Anterior cingulate cortex (tissue), 58 donors: ENCODE measurements at places on chromosomes 5 and 9.

GRCh38 chr5:80662108-80662507, 7.3 kb upstream of the DHFR start:
- no peak for DNase-seq

DNA sequence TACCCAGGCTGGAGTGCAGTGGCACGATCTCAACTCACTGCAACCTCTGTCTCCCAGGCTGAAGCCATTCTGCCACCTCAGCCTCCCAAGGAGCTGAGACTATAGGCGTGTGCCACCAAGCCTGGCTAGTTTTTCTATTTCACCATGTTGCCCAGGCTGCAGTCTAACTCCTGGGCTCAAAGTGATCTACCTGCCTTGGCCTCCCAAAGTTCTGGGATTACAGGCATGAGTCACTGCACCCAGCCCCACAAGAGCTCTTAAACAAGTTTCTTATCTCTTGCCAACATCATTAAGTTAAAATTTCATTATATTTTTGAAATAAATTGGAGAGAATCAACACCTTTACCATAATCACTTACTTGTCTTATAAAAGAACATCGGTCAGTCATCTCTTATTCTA, 280.3 kb downstream of the ARHGEF28 start:
- no peak for DNase-seq

- no peak for DNase-seq
These were observed 29.1 kb downstream of the JADE2 start for GRCh38 chr5:134554319-134555222.

DNA sequence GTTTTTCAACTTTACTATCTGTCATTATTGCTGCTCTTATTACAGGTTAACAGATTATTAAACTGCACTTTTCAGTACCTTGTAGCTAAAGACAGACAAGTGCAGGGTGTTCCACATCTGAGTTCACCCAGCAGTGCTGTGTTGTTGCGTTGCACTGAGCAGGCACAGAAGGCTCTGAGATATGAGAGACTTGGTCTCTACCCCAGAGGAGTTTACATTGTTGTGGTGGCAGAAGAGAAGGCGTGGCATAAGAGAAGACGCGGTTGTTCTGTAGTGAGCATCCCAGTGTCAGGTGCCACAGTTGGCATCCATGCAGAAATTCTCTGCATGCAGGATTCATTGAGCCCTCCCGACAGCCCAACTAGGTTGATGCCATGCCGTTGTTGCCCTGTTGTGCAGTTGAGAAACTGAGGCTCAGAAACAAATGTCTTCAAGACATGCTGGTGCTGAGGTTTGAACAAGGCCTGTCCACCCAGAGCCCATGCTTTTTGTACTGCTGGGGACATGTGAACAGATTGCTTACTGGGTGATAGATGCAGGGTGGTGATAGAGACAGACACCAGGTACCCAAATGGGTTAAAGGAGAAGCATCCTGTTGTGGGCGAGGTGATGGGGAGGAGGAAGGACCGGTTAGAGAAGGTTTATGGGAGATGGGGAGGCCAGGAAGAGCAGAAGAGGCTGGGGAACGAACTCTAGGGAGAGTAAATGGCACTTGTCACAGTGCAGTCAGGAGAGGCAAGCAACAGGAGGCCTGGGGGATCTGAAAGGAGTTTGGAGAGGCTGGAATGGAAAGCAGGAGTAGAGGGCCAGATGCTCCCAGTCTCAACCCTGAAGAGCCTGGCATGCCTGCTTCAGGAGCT, 8.2 kb downstream of the ABL1 start:
- DNase-seq, result no peak

GRCh38 chr5:58019614-58020013, 440.3 kb downstream of the PLK2 start:
- no peak for DNase-seq

GRCh38 chr9:136861874-136862457, 4.1 kb downstream of the EDF1 start:
- no peak for DNase-seq

DNA sequence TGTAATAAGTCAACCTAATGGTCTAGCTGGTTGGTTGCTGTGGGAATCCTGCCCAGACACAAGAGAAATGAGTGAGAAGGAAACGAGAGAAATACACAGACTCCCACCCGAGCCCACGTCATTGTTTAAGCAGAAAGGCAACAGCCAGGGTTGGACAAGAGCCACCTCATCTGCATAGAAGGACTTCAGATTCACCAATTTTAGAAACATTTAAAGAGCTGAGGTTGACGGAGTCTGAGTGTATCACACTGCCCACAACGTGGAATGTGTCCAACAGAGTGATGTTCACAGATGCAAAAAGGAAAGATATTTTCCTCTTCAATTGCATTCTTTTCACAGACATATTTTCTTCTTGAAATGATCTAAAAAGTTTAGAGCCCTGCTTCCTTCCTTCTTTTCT, 349.5 kb downstream of the AGTPBP1 start:
- no peak for DNase-seq

DNA sequence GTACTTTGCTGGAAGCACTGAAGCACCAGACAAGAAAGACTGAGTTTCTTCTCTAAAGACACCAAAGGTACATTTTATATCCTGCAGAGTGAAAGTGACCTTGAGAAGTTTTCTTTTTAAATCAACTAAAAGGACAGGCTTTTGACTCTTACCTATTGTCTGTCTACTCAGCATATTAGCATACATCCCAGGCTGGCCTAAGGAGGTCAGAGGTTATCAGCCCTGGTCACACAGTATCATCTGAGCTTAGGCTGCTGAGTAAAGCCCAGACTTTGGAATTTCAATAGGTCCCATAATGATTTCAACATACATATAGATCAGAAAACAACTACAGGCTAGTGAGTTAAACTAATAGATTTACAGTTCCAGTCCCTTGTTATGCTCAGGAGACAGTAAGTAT, 10.1 kb upstream of the CDH9 start:
- DNase-seq, result no peak

DNA sequence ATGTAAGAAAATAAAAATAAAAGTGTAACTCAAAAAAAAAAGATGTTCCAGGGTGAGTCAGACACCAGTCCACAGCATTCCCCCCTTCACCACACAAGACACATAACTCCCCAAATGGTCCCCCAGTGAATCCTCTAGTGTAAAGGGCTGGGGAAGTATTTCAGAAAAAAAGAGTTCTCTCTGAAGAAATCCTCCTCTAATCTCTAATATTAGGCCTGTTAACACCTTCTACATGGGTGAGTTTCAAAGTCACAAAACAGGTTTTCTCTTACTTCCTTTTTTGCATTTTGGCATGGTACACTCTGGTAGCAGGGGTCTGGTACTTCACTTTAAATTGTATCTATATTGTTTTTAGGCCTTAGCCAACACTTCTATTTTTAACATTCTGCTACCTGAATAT, 28.2 kb downstream of the RNF145 start:
- no peak for DNase-seq

DNA sequence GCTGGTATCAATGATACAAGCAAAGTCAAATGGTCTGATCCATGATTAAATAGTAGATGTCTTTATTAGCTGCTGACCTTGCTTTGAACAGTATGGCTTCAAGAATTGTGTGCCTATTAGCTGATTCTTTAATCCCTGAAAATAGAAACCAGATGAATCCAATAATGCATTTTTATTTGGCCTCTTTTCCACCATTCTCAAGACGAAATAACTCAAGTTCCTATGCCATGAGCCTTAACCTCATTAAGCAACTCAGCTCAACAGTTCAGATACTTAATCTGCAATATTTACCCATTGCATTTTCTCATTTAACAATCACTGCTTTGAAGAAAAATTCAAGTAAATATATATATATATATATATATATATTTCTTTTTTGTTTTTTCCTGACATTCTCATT, 588.6 kb upstream of the MEF2C start:
- DNase-seq, result no peak

- DNase-seq, result no peak
These were observed 36.3 kb downstream of the SPATA31D1 start for GRCh38 chr9:82024908-82025307.

DNA sequence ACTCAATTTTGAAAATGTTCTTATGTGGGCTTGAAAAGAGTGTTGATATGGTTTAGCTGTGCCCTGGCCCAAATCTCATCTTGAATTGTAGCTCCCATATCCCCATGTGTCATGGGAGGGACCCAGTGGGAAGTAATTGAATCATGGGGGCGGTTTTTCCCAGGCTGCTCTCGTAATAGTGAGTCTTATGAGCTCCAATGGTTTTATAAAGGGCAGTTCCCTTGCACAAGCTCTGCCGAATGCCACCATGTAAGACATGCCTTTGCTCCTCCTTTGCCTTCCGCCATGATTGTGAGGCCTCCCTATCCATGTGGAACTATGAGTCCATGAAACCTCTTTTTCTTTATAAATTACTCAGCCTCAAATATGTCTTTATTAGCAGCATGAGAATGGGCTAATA, 71.0 kb downstream of the USP20 start:
- DNase-seq, result no peak

GRCh38 chr9:91150998-91151717, 210.6 kb downstream of the AUH start:
- no peak for DNase-seq

DNA sequence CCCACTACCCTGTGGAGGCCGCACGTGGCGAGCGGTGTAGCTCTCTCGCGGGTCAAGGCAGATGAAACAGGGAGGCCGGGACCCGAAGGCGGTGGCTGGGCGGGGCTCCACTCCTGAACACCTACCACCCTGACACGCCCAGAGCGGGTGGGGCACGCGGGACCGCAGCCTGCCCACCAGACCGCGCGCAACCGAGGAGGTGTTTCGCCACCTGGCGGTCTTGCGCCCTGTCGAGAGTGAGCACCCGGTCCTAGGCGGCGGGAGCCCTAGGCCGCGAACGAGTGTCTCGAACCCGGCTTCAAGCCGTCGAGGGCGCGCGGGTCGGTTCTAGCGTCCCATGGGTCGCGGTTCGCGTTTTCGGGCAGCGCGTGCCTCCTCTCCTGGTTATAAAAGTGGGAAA, 2.2 kb upstream of the EXOSC3 start:
- DNase-seq, result no peak

GRCh38 chr9:87653941-87654340, 72.0 kb upstream of the CTSL start:
- DNase-seq, result no peak

DNA sequence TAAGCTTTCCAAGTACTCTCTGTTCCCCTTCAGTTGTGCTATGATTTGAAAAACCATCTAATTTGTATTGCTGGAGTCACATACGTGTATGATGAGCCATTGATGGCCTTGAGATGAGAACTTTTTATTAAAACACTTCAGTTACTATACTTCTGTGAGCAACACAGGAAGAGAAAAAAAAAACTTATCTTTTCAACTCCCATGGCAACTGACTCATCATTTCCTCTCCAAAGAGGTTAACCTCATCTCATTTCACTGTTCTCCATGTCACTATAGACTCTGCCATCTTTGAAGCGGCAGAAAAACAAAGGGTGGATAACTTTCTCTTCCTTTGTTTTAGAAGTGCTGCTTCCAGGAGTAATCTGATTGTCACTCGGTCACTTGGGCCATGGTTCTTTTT, 104.3 kb upstream of the PCSK1 start:
- DNase-seq, result no peak

GRCh38 chr5:140073296-140073695, 30.2 kb upstream of the NRG2 start:
- no peak for DNase-seq

- DNase-seq, result no peak
These were observed 521.6 kb upstream of the ST8SIA4 start for GRCh38 chr5:101424530-101425175.

- peak; percentile 11 for DNase-seq
These were observed at the start of gene ADAMTSL1 for GRCh38 chr9:18473652-18474279. Gene ADAMTSL1, plus strand, starts transcription at chr9:18474153. Its CDS starts 80 bp downstream, at chr9:18474233.

- DNase-seq, result no peak
These were observed 760.9 kb upstream of the WWC1 start for GRCh38 chr5:167530548-167530947.
